Stimulated activated CD4-positive, alpha-beta T cell treated with anti-CD3 and anti-CD28 coated beads, Interleukin-1b, Interleukin-23, amount 100 ng/mL, for 1 hour (primary cell): ENCODE measurements at places on chromosomes 4 and X.

- DNase-seq = no peak
These were observed 206.3 kb downstream of the CBR4 start for GRCh38 chr4:168803732-168804131.

DNA sequence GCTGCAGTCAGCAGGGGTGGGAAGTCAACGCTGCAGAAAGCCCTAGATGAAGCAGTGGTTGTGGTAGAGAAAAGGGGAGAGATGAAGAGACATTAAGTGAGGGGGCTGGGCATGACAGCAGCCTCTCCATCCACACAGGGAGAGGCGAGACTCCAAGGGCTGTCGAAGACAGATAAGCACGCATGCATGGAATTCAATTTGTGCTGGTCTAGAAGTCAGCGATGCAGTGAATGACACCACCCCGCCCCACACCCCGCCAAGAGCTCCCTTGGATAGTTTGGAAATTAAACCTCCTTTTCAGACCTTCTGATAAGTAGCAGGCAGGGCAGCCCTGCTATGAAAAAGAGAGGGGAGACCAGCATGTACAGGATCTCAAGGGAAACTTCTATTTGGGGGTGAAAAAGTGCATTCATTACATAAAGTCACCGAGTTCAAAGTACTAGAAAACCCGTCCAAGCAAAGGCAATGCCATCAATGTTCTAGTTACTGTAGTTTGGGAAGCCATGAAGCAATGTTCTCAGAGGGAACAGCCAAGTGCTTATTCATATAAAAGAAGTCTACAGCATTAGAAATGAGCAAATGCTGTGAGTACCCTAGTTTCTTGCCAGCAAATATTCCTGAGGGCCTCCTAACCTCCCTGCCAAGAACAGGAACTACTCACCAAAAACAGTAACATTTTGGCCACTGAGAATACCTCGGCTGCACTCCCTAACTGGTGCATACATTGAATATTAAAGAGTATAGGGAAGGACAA is 152.3 kb upstream of the ANXA10 start:
- DNase-seq = no peak

DNA sequence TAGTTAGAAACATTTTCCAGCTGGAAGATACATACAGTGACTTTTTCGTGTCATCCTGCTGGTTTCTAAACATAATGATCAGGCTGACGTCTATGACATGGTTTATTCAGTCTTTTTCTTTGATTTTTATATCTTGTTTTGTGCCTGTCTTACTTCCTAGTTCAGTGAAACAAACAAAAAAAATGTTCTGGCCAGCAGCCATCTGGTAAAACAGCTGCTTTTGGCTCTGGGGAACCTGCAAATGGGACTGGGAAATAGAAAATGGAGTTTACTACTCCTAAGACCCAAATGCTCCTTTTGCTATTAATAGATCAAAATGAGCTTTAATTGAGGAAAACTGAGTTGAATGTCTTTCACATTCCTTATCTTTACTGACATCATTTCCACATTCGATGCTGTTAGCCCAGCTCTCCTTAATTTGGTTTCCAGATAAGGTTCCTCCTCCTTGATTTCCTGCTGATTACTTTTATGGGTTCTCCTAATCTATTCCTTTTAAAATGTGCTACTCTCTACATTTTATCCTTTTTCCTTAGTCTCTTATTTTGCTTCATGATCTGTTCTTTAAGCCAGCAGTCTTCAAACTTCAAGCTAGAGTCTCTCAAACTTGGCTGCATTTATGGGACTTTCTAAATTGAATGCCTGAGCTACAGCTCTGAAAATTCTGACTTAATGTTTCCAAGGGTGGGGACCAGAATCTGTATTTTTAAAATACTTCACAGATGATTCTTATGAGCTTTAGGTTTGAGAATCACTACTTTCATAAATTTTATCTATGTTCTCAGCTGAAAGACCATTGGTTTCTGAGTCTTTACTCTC is 499.5 kb downstream of the ANKRD50 start:
- no peak for DNase-seq

DNA sequence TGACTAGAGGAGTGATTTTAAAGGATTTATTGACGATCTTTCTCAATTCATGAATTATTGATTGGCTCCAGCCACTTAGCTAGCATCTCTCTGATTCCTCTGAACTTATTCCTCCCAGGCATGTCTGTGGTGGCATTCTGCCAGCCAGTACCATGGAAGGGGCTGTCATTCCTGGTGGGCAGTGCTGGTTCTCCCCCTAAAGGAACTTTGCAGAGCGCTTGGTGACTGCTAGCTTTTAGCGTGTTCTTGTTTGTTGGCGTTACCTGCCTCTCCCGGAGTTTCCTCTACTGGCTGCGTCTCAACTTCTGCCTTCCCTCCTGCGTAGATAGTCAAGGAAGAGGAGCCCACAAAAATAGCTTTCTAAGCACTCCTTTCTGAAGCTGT is 19.3 kb downstream of the SRD5A3 start:
- DNase-seq = no peak

GRCh38 chr4:17718471-17718870 is 63.0 kb downstream of the FAM184B start:
- DNase-seq = no peak

GRCh38 chr4:157075401-157075800 is 549 bp upstream of the GLRB start:
- no peak for DNase-seq

DNA sequence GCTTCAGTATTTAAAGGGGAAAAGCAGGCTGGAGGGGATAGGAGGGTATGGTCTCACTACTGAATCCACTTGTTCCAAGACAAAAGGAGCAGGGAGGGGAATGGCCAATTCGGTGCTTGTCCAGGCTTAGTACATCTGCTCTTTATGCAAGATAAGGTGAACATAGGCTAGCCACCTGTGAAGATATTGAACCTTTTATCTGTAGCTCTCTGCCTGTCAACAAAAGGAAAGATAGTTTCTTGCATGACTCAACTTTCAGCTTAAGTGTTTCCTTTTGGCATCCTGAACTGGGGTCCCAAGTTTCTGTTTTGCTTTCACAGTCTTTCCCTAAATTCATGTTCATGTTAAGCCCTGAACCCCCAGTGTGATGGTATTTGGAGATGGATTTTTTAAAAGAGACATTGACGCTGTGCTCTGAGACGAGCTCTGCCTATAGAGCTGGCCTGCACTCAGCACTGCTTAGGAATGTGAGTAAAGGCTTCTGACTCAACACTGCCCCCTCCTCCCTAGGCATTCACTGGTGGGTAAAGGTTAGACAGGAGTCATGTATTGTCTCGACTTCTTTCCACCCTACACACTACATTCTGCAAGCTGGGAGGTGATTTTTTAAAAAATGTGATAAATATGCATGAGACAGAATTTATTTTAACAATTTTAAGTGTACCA is 28.2 kb downstream of the FAM149A start:
- DNase-seq = no peak

DNA sequence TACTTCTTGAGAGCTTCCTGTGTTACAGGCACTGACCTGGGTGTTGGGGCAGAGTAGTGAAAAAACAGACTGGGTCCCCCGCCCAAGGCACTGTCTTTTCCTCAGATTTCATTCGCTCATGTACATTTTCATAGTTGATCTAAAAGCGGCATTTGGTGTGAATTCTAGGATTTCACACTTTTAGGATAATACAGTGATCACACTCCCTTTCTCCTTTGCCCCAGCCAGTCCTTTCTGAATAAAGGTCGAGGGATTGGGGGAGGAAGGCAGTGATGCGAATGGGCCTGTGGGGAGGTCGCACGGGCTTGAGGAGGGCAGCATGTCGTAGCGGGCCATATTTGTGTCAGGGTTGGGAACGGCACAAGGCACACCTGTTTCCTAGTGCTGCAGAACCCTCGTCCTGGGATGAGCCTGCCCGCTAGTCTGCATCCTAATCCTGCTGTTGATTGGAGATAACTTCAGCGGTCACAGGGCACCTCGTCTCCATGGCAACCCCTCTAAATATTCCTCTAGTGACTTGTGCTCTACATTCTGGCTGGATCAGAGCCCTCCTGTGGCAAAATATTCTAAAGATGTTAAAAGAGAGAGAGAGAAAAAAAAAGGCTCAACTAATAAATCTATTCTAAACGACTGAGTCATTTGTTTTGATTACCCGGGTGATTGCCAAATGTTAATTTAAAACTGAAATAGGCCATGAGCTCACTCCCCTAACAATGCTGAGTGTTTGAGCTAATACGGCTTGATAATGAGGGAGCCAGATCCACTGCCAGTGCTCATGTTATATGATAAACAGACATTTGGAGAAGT is 21.8 kb downstream of the FHL1 start:
- DNase-seq = no peak

GRCh38 chr4:27835851-27836250 is 975.2 kb downstream of the STIM2 start:
- no peak for DNase-seq

- no peak for DNase-seq
These were observed 207.4 kb downstream of the CEP135 start for GRCh38 chr4:56156141-56156540.

DNA sequence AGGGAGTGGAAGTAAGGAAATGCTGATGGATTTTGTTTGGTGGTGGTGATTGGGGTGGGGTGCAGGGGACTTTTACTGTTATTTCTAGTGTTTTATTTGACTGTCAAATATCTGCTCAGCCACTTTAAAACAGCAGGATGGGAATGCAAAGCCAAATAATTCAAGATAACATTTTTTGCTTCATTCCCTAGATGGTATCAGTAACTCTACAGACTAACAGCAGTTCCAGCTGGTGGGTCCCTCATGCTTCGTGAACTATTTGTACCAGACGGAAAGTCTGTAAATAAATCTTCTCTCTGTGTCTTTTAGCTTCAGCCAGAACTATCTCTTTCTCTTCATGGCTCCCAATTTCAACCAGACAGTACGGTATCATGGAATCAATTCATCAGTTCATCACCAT is 27.5 kb downstream of the GPR143 start:
- no peak for DNase-seq

- no peak for DNase-seq
These were observed 70.1 kb upstream of the CCSER1 start for GRCh38 chr4:90057091-90057490.

DNA sequence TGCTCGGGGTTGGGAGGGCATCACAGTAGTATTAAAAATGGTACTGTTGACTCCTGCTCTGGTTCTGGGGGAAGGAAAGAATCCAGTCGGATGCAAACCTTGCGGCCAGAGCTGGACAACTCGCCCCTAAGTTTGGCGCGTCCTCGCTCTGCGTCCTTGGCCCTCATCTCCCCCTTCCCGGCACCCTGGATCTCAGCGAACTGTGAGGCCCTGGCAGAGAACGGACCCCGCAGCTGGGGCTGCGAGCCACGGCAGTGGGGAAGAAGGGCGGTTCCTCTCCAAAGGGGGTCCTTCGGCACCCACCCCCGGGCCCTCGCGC is 14.0 kb downstream of the ARHGEF6 start:
- no peak for DNase-seq

GRCh38 chrX:119539872-119540271 is 25.3 kb downstream of the STEEP1 start:
- no peak for DNase-seq

DNA sequence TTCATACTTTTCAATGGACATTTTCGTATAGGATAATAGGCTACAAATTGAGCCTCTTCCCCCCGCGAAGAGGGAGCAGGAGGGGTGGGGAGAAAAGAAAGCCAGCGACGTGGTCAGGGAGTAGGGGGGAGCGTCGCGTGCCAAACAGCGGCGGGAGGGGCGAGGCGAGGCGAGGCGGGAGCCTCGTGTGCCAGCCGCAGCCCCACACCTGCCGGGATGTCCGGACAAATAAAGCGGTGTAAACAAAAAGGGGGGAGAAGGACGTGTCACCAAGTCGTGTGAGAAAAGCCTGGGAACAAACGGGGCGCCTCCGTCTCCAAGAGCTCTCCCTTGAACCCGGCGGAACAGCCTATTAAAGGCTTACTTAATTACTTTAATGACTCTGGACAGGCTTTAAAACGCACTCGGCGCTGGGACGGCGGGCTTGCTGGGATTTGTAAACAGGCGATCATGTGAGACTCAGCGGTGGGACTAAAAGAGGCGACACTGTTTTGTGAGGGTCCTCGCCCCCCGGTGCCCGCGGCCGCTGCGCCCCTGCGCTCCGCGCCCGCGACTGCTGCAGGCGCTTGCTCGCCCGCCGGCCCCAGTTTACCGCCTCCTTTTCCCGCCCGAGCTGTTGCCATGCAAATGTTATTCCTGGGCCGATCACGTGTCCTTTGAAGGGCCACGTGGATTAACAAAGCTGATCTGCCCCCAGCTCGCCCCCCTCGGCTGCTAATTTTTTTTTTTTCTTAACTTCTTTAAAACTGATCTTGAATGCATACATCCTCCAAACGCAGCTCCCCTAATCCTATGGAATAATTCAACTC is at the start of gene HELT:
Gene HELT (plus strand): TSS at position 527 of the 809 bp plus-strand sequence. CDS start 439 bp downstream, outside the sequence.
- no peak for DNase-seq

DNA sequence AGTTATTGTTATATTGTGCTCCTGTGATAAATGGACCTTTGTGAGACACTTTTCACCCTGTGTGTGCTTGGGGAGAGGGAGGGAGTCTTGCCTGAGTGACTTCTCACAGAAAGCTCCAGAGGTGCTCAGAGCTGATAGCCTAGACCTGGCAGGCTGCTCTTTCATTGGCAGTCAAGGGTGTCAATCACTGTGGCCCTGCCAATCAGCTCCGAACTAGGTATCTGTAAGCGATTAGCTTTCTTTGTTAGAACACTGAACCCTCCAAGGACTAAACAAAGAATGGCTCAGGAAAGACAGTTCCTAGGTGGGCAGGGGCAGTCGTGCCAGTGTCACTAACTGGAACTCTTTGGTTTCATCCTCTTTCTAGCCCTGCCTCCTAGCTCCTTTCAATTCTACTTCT is 2.7 kb upstream of the NALF2 start:
- no peak for DNase-seq

DNA sequence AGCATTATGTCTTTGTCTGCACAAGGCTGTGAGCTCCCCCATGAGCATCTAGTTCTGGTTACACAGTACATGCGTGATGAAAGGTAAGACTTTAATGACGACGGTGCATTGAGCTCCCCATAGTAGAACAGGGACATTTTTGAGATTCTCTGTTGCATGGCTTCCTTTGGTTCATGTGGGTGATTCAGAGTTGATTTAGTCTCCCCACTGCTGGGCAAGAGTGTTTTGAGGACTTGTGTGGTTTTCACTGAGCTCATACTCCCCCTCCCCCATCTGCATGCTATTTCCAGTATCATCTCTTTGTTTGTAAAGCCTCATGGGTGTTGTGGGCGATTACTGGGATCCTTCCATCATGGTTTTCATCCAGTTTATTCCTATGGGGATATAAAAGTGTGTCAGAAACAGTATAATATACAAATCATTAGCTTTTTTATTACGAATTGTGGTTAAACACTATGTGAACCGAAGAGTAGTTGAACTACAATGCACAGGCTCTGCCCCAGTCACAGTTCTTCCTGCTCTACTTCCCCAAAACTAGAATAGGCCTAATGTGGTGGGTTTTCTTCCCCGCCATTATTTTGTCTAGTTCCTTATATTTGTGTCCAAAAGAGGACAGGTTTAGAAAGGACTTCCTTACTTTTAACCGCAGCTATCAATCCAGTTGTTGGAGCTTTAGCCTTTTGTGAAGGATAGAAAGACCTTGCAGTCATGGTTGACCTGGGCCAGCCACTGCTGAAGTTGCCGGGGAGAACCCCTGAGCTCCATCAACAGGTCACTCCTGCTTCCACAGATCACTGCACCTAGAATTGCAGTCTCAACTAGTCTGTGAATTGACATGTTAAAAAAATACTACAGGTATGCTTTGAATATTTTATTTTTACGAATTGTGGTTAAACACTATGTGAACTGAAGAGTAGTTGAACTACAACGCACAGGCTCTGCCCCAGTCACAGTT is 30.4 kb downstream of the KIT start:
- DNase-seq = no peak

GRCh38 chr4:22848332-22848731 is 155.6 kb downstream of the GBA3 start:
- DNase-seq = no peak
